Hair follicle dermal papilla cell (primary cell): ENCODE measurements at places on chromosomes 4 and X. TPM values are rescaled to one million over a fixed set of nuclear protein-coding genes. Genes with fewer than 3 reads are reported as not detected.

The ATP2B3 gene
- total RNA-seq = 0.16 TPM in 1 of 2 replicates, not detected in the other

The PSAPL1 gene
- not detected in 2 replicates for total RNA-seq

The SMARCA5 gene
- 34.7 and 42.7 TPM in 2 replicates for total RNA-seq

The SPANXN4 gene
- total RNA-seq = not detected in 2 replicates

The APELA gene
- total RNA-seq = 2.4 and 2.9 TPM in 2 replicates

The CCNA2 gene
- 7.4 and 7.8 TPM in 2 replicates for total RNA-seq

The MAGEB2 gene
- not detected in 2 replicates for total RNA-seq

The MID1 gene
- 8.5 and 12.8 TPM in 2 replicates for total RNA-seq

The DNAAF6 gene
- total RNA-seq = not detected in 2 replicates

The BEX1 gene
- total RNA-seq = 0.61 and 1.8 TPM in 2 replicates

The ZDHHC15 gene
- 1.2 and 1.8 TPM in 2 replicates for total RNA-seq

The PGAM4 gene
- total RNA-seq = not detected in 2 replicates

The DCHS2 gene
- not detected in 2 replicates for total RNA-seq

The GAB1 gene
- 14.9 and 16.1 TPM in 2 replicates for total RNA-seq

The IL21 gene
- total RNA-seq = not detected in 2 replicates

The GYG2 gene
- 0.61 and 0.97 TPM in 2 replicates for total RNA-seq

The SCRG1 gene
- total RNA-seq = under 0.01 and 0.16 TPM in 2 replicates

The POU4F2 gene
- not detected in 2 replicates for total RNA-seq

The HSFX2 gene
- not detected in 2 replicates for total RNA-seq

The FAT1 gene
- 279 and 334 TPM in 2 replicates for total RNA-seq

The MAGEA1 gene
- not detected in 2 replicates for total RNA-seq

The SMPX gene
- not detected in 2 replicates for total RNA-seq

The QDPR gene
- 9.2 and 10.8 TPM in 2 replicates for total RNA-seq

The SPINK2 gene
- total RNA-seq = not detected in 2 replicates

The CSN1S1 gene
- total RNA-seq = not detected in 2 replicates

The MAGEB4 gene
- not detected in 2 replicates for total RNA-seq

The TMEM187 gene
- total RNA-seq = 7.0 and 7.3 TPM in 2 replicates

The PPP1R2C gene
- not detected in 2 replicates for total RNA-seq

The PROM1 gene
- total RNA-seq = under 0.01 and 0.12 TPM in 2 replicates

The TMEM150C gene
- total RNA-seq = 2.2 and 3.6 TPM in 2 replicates

The BCOR gene
- 40.0 and 43.0 TPM in 2 replicates for total RNA-seq

The CXXC4 gene
- total RNA-seq = under 0.01 and 0.16 TPM in 2 replicates
